Activated CD8-positive, alpha-beta memory T cell treated with anti-CD3 and anti-CD28 coated beads for 1 hour (primary cell): ENCODE measurements at places on chromosomes 7 and 10.

DNA sequence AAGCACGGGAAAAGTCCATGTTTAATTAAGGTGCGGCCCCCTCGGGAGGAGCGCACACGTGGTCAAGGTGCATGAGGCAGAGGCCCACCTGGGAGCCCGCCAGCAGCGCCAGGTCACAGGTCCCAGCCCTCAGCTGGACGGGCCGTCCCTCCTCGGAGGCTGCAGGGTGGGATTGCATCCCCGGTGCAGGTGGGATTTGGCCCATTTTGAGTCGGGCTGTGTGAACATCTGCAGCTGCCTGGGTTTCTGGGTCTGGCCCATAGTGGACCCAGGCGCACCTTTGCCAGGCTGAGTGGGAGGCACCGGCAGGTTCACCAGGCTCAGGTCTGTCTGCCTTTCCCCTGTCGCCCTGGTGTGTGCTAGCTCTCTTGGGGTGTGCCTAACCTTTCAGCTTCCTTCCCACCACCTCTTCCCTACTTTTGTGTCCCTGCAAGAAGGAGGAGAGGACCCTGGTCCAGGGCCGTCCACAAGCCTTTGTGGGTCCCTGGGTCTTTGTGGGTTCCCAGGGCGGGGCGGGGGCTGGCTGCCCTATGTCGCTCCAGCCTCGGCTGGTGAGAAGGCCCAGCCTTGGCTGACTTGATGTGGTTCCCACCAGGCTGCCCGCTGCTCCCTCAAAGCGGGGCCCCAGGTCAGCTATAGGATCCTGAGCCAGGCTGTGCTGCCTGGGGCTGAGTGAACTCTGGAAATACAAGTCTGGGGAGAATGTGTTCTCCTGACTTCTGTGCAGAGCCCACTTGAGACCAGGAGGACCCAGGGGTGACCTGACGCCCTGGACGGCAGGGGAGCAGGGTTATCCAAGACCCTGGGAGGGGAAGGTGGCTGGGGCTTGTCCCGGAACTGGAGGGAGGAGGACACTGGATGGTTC, 186.7 kb upstream of the SHH start:
- DNase-seq = no peak

DNA sequence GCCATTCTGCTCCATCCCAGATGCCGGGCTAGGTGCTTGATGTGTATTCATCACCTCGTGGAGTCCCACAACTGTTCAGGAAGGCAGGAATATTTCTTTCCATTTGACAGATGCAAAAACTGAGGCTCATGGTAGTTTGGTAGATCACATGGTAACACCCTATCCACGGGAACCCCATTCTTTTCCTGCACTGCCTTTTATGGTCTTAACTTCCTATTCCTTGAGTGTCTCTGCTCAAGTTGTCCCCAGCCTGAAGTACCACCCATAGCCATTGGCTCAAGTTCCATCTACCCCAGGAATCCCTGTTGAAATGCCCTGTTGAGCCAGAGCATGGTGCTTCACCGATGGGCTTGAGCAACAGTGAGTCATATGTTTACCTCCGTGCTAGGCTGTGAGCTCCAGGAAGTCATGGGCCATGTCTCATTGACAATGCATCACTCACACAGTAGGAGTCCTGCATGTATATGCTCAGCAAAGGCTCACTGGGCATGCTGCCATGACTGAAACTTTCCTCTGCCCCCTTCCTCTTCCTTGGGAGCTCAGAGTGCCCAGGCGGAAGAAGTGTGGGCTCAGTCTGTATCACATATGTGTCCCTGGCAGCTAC, 71.7 kb upstream of the ADAM12 start:
- DNase-seq = no peak

GRCh38 chr10:64211466-64211865, 690.3 kb downstream of the REEP3 start:
- no peak for DNase-seq

GRCh38 chr7:139713061-139713460, 64.7 kb downstream of the HIPK2 start:
- no peak for DNase-seq

GRCh38 chr7:108020585-108020984, 17.6 kb upstream of the LAMB1 start:
- DNase-seq = no peak

DNA sequence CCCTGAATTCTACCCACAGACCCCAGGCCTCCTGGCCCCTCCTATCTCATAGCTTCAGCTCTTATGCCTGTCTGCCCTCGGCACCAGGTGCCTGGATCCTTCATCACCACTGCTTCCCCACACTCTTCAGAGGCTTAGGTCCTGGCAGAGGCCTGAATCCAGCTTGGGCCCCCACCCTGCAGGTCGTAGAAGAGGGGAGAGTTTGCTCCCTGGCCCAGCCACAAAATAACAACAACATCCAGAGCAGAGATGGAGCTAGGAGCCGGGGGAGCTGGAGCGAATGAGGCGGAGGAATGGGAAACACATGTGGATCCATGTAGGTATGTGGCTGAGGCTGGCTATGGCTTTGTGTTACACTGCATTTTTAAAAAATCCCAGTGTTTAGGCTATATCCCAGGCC, 7.8 kb upstream of the OPN4 start:
- DNase-seq = no peak

- no peak for DNase-seq
Measured at GRCh38 chr7:2355705-2356008, 1.0 kb downstream of the EIF3B start.

DNA sequence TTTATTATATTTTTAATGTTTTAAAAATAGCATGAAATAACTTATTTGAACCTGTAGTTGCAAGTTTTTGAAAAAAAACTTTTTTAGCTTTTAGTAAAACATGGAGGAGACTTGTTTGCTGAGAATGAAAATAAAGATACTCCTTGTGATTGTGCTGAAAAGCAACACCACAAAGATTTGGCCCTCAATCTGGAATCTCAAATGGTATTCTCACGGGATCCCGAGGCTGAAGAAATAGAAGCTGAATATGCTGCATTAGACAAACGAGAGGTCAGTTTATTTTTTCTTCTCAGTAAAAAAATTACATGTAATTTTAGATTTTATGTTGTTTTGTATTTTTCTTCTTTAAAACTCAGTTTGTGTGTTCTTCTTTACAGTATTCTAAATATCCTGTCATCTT, 73.5 kb downstream of the ANKIB1 start:
- no peak for DNase-seq
